ENCODE measurements at places on chromosomes 11 and 22.

DNA sequence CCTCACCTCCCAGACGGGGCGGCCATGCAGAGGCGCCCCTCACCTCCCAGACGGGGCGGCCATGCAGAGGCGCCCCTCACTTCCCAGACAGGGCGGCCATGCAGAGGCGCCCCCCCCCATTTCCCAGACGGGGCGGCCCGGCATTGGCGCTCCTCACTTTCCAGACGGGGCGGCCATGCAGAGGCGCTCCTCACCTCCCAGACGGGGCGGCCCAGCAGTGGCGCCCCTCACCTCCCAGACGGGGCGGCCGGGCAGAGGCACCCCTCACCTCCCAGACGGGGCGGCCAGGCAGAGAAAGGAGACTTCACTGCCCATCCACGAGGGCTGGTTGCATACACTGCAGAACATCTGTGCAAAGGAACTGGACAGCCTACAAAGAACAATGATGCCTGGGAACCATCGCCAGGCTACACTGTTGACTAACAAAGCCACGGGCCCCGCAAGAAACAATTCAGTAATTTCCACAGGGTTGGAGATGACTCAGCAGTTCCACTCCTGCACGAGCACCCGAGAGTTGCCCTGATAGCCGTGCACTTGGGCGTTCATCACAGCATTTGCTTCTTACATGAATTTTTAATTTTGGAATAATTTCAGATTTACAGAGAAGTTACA is 58.7 kb downstream of the CTTN start:
- DNase-seq, result no peak

DNA sequence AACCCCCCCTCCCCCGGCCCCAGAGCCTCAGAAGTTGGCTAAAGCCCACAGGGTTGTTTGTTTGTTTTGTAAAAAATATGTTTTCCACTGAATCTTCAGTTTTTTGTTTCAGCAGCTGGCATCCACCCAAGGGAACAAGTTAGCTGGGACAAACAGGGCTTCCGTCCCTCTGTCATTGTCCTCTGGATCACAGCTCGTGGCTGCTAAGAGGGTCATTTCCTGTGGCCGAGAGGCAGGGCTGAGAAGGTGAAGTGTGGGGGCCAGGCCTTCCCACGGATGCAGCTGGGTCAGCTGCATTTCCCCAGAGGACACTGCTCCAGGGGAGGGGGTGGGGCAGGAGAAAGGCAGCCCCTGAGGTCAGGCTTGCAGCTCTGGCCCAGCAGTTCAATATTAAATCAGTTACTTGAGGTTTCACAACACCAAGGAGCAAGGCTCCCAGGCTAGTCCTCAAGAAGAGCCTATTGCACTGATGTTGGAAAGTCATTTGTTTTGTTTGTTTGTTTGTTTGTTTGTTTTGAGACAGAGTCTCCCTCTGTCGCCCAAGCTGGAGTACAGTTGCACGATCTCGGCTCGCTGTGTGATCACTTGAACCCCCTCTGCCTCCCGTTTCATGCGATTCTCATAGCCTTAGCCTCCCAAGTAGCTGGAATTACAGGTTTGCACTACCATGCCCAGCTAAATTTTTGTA is 34.4 kb upstream of the SMTN start:
- peak; percentile 32 for DNase-seq

DNA sequence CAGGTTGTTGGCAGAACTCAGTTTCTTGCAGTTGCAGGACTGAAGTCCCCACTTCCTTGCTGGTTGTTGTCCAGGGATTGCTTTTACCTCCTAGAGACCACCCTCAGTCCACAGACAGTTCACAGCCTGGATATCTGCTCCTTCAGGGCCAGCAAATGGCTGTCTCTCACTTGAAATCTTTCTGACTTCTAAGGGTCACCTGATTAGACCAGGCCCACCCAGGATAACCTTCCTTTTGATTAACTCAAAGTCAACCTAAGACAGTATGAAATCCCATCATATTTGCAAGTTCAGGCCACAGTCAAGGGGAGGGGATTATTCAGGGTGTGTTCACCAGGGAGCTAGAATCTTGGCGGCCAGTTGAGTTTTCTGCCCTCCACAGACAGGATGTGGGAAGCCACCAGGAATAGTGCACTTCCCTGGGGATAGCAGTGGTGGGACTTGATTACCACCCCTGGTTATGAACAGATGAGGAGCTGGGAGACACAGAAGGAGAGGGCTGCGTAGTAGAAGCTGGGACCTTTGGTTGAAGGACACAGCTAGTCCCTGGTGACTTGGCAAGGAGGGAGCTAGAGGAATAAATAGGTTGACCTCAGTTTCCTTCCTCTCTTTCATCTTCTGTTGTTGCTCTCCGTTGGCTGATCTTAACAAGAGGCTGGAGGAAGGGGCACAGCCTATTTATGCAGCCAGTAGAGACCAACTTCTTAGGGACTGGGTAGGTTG is 33.4 kb downstream of the MIAT start:
- DNase-seq, result no peak

DNA sequence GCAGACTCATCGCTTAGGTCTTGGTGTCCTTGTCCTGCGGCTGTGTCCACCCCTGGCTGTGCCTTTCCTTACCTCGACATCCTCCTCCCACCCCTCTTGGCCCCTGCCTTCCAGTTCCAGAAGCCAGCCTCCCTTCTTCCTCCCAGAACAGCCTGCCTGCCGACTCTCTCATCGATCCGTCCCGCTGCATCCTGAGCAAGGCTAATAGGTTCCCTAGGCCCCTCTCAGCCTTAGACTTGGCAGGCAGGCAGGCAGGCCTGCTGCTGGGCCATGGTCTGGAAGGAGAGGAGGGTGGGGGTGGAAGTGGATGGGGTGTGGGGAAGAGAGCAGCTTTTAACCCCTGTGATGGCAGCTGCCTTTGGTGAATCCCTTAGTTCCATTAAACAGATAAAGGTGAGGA is 196.7 kb upstream of the TBCEL start:
- no peak for DNase-seq

All from fibroblast of the conjunctiva (primary cell).